ENCODE measurements at places on chromosomes 4 and X.

DNA sequence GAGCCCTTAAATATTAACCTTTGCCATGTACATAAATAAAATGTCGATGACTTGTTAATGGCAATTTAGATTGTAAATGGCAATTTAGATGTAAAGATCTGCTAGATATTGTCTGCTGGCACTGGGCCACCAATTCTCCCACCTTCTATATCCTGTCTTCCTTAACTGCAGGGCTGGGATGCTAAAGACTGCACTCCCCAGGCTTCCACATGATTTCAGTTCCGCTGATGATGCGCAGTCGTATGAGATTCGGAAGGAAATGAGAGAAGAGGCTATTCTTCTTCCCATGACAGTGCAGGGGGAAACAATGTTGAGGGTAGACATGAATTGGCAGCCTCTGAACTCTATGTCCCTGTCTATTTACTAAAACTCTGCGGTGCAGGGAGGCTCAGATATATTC, 55.7 kb downstream of the PITX2 start:
- no peak for DNase-seq

DNA sequence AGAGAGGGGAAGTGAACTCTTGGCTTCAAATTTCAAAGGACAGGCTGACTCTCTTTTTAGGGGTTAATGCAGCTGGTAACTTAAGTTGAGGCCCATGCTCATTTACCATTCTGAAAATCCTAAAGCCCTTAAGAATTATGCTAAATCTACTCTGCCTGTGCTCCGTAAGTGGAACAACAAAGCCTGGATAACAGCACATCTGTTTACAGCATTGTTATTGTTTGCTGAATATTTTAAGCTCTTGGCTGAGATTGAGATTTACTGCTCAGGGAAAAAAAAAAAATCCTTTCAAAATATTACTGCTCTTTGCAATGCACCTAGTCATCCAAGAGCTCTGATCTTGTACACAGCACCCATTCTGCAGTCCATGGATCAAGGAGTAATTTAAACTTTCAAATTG, 17.7 kb downstream of the PPP3CA start:
- no peak for DNase-seq

- no peak for DNase-seq
Observed at GRCh38 chr4:139915037-139915436, 238.9 kb downstream of the MAML3 start.

DNA sequence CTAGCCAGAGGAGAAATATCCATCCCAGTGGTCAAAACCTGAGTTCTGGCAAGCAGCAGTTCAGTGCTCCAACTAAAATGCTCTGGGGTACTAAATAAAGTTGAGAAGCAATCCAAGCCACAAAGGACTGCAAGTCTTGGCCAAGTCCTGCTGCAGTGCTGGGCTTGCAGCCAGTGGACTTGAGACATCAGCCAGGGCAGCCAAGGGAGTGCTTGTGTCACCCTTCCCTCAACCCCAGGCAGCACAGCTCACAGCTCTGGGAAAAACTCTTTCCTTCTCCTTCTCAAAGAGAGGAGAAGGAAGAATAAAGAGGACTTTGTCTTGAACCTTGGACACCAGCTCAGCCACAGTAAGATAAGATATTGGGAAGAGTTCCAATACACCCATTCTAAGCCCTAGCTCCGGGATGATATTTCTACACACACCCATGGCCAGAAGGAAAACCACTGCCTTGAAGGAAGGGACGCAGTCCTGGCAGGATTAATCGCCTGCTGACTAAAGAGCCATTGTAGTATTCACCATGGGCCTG, 99.8 kb downstream of the PTCHD1 start:
- DNase-seq = no peak

GRCh38 chr4:3512719-3513118, 19.5 kb downstream of the LRPAP1 start:
- DNase-seq = no peak

GRCh38 chrX:110103344-110103743, 100.4 kb downstream of the TMEM164 start:
- DNase-seq = no peak

DNA sequence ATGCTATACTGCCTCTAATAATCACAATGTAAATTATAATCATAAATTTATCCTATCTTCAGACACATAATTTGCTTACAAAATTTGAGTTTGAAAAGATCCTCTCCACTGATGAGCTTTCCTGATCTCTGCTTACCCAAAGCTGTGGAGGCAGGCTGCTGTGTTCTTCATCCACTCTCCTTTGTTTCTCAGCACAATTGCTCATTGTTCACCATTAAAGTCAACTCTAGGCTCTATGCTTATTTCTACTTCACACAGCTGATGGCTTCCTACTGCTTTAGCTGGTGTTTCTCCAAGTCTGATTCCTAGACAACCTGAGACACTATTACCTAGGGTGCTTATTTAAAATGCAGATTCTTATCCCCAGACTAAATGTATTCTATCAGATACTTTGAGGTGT, 319.7 kb downstream of the PCDH18 start:
- DNase-seq = no peak

Data from CD4-positive, alpha-beta T cell treated with Interleukin-21 for 1 hour (primary cell).